ENCODE measurements at places on chromosomes 7 and 10. TPM values are rescaled to one million over a fixed set of nuclear protein-coding genes. Genes with fewer than 3 reads are reported as not detected.

The CLRN3 gene
- not detected for total RNA-seq

The LFNG gene
- 93.3 TPM for total RNA-seq

- DNase-seq = no peak
Observed at GRCh38 chr7:70512144-70512543, 619.8 kb upstream of the GALNT17 start.

DNA sequence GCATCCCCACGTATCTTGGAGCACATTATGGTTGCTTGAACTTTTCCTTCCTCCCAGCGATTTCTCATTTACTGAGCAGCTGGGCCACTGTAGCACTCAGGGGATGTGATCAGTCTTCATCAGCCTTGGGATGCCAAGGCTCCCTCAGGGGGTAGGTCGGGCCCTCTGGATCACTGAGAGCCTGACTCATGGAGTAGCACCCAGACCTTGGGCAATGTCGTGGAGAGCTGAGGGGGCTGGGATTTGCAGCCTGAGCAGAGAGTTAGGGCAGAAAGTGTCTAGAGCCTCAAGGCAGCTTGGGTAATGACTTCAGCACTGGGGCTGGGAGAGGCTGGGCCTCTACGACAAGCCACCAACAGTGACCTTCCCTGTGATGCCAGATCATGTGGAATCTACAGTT lies 86.5 kb upstream of the CXCL12 start:
- no peak for DNase-seq

DNA sequence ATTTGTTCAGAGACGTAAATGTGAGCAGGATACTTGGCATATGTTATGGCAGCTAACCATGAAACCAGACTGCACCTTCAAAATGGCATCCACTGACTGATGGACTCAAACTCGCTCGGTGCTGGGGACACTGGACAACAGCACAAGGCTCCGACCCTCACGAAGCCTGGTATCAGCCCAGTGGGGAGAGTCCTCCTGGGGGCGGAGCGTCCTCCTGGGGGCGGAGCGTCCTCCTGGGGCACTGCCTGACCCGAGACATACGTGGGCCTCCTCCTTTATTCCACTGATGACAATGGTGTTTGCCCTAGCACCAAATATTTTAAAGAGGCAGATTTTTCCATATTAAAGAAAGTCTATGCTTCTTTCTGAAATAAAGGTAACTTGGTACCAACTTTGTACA lies 39.5 kb downstream of the ESYT2 start:
- no peak for DNase-seq

DNA sequence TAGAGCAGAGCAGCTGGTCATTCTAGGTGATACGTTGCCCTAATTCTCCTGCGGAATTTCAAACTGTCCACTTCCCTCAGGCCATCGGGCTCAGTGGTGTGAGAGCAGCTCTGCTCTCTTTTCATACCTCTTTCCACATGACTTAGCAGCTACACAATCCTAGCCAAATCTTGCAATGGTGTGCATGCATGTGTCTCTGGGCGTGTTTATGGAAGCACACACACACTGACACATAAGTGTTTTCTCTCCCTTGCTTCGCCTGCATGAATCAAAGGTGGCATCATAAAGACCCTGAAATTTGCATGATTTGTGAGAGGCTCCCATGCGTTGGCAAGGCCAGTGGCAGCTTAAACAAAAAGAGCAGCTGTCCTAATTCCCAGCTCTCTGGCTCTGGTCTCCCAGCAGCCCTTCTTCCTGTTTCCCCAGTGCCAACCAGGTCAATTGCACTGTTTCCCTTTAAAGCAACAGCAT lies 1189.5 kb downstream of the GATA3 start:
- DNase-seq = no peak

Measured in activated CD4-positive, alpha-beta T cell treated with anti-CD3 and anti-CD28 coated beads, Interleukin-2, amount 10 ng/mL, durations not matched to agents 7 days and 5 days (primary cell).